Memory B cell (primary cell): ENCODE measurements at places on chromosomes 13 and 19.

DNA sequence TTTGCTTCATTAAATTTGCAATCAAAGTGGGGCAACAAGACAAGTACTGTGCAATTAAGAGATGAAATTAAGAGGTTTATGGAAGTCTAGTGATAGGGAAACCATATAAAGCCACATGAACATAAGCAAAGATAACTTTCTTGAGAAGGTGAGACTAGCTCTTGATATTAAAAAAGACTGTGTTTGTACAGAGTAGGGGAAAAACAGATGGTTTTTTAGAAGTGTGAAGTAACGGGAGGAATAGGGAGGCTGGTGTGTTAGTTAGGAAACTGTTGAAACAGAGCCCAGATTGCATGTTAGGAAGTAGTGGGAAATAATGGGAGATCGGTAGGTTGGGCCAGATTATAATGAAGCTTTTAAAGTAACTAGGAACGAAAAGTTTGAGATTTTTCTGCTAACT lies 149.8 kb upstream of the FREM2 start:
- no peak for DNase-seq
- no peak overlapping the region for H3K27ac ChIP-seq
- H3K27me3 ChIP-seq: peaks cover 6% of the 10 kb centered on the region
- H3K36me3 ChIP-seq: no peaks in the 10 kb centered on the region
- no peaks in the 10 kb centered on the region for H3K4me1 ChIP-seq

- H3K36me3 ChIP-seq: no peaks in the 10 kb centered on the region
- no peak overlapping the region for H3K4me3 ChIP-seq
- H3K4me1 ChIP-seq: no peaks in the 10 kb centered on the region
- H3K27ac ChIP-seq: no peak overlapping the region
- no peak for DNase-seq
Observed at GRCh38 chr13:110326263-110326904, 19.3 kb downstream of the COL4A2 start.

DNA sequence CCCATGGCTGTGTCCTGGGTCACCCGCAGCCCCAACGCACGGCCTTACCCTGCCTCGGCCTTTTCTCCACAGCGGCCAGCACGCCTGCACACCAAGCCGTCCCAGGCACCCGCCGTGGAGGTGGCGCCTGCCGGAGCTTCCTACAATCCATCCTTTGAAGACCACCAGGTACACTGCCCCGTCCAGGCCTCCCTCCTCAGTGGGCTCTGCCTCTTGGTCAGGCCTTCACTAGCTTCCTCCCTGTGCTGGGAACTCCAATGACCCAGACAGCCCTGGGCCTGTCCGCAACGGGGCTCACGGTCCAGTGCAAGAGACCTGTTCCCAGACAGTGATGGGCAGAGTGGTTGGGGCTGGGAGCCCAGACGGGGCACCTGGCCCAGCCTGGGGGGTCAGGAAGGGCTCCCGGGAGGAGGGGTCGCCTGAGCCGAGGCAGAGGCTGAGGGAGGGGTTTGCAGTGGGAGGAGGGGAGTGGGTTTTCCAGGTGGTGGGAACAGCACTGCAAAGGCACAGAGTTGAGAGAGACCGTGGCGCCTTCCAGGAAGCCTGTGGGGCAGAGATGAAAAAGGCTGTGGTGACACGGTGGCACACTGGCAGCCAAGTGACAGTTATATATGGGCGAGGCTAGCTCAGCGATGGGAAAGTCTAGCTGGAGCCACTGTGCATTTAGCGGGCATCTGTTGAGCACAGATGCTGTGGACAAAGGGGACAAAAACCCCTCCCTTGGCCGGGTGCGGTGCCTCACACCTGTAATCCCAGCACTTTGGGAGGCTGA lies 7.3 kb downstream of the NOP53 start:
- H3K4me1 ChIP-seq: peaks cover 9% of the 10 kb centered on the region
- no peak for DNase-seq
- no peak overlapping the region for H3K4me3 ChIP-seq
- H3K27me3 ChIP-seq: no peaks in the 10 kb centered on the region

- peaks cover 6% of the 10 kb centered on the region for H3K4me1 ChIP-seq
- peak overlapping the region; percentile 52 for H3K4me3 ChIP-seq
- peaks cover 3% of the 10 kb centered on the region for H3K36me3 ChIP-seq
- peak; percentile 81 for DNase-seq
- peaks cover 1% of the 10 kb centered on the region for H3K27me3 ChIP-seq
Observed at GRCh38 chr19:4233282-4233853, 4.0 kb downstream of the EBI3 start.

DNA sequence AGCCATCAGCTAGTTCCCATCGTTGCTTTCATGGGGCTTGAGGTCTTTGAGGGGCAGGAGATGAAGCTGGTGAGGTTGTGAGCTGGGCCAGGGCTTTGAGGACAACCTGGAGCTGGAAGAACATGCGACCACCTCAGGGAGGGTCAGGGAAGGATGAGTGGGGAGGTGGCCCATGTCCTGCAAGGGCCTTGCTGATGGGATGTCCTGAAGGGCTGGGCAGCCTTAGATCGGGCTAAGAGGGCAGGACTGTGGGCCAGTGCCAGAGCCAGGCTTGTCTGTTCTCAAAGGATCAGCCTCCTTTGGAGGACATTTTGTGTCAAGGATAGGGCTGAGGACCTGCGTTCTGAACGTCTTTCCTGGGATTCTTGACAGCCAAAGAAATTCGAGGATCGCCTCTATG lies 10.5 kb downstream of the CYTH2 start:
- peaks cover 9% of the 10 kb centered on the region for H3K4me1 ChIP-seq
- H3K4me3 ChIP-seq: peak overlapping the region; percentile 93
- peaks cover 4% of the 10 kb centered on the region for H3K27me3 ChIP-seq
- peaks cover 3% of the 10 kb centered on the region for H3K36me3 ChIP-seq
